Stimulated activated CD8-positive, alpha-beta memory T cell treated with anti-CD3 and anti-CD28 coated beads, Interleukin-7, amount 100 ng/mL, for 24 hours (primary cell): ENCODE measurements at places on chromosomes 12 and 14.

- no peak for DNase-seq
These were observed 28.3 kb downstream of the C12orf75 start for GRCh38 chr12:105358789-105359188.

DNA sequence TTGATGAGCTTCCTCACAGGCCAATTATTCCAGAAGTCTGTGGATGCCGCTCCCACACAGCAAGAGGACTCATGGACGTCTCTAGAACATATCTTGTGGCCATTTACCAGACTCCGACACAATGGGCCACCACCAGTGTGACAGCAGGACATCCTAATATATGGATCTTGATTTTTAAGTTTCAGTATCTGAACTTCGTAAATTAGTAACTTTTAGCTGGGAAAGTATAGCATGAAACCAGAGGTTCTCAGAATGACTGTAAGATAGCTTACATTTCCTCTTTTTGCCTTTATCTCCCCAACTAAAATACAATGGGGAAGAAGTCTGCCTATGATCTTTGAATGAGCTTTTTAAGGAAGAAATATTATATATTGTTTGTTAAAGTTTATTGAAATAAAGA lies 87.0 kb downstream of the DNAI7 start:
- DNase-seq: no peak

- peak; percentile 79 for DNase-seq
These were observed 9.5 kb downstream of the SHMT2 start for GRCh38 chr12:57238854-57239554.

- DNase-seq: no peak
These were observed 32.7 kb downstream of the CCDC175 start for GRCh38 chr14:59543873-59544272.

GRCh38 chr12:72509891-72510290 lies 237.7 kb downstream of the TRHDE start:
- DNase-seq: no peak

DNA sequence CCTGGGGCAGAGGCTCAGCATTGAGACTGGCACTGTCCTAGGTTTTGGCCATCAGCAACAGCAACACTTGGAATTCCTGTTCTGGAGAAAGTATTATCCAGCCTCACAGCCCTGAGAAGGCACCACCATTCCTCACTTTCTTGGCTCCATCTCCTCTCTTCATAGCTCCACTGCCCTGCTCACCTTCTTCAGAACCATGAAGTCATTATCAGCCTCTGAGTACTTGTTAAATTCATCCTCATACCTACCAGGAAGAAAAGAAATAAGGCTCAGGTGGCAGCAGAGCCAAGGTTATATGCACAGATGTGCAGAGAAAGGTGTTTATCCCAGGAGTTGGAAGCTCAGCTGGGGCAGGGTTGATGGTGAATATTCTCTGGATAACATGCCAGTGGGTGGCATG lies 25.4 kb downstream of the KRT76 start:
- DNase-seq: no peak

GRCh38 chr14:29521526-29522137 lies 406.0 kb downstream of the PRKD1 start:
- DNase-seq: no peak

- no peak for DNase-seq
These were observed 18.1 kb downstream of the FAM186B start for GRCh38 chr12:49587174-49587908.

DNA sequence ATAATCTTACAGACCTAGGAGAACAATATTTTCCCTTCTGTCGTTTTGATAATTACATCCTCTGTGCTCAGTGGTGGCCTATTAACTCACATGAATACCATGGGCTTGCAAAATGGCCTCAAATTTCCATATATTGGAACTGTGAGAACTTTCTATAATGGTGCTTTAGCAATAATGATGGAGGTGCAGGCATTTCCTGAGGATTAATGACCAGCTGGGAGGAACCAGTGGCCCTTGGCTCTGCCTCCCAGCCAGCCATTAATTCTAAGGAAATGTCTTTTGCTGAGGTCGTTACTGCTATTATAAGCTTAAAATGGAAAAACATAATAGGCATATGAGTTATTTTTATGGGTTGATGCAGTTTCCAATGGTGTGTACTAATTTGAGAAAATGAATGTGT lies 33.6 kb downstream of the HMGA2 start:
- no peak for DNase-seq

- no peak for DNase-seq
These were observed 5.3 kb upstream of the HECTD1 start for GRCh38 chr14:31212893-31213292.

- no peak for DNase-seq
These were observed 144.1 kb upstream of the PTPRQ start for GRCh38 chr12:80299976-80300375.

- DNase-seq: no peak
These were observed 16.4 kb upstream of the SAMD4A start for GRCh38 chr14:54550514-54550913.

DNA sequence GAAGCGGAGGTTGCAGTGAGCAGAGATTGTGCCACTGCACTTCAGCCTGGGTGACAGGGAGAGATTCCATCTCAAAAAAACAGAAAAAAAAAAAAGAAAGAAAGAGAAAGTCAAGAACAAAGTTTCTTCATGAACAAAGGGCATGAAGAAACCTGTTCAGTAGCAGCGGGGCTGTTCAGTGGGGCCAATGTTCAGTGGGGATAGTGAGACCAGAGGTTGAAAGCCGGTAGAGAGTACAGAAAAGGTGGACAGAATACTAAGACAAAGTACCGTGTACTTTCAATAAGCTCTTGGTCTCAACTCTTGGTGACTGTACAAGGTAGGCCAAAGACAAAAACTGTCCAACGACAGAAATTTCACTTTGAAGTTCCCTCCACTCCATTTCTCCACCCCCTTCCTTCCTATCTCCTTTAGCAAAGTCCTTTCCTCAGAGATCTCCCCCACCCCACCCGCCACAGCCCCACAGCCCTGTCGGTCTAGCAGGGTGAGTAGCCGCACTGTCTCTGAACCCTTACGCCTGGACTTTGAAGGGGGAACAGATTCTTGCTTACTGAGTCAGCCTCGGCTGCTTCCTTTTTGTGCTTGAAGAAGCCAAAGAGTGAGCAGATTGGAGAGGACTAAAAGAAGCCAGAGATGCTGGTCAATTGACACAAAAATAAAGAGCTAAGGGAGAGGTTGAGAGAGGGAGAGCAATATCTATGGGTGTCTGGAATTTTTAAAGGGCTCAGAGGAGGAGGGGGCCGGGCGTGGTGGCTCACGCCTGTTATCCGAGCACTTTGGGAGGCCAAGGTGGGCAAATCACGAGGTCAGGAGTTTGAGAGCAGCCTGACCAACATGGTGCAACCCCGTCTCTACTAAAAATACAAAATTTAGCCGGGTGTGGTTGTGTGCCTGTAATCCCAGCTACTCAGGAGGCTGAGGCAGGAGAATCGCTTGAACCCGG lies 44.2 kb upstream of the FOS start:
- no peak for DNase-seq

DNA sequence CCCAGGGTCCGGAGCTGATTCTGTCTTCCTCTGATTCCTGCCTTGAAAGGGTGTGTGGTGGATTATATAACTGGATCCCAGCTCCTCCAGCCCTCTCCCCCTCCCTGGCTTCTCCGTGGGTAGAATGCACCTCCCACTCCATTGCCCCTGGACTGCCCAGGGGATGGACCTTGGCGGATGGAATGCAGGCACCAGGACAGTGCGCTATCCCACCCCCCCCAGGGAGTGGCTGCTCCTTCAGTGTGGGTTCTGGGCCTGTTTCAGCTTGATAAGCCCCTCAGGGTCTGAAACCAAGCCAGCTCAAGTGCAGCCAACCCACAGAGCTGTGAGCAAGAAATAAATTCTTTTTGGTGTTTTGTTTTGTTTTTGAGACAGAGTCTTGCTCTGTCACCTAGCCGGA lies 112.4 kb upstream of the TMEM132D start:
- DNase-seq: no peak

DNA sequence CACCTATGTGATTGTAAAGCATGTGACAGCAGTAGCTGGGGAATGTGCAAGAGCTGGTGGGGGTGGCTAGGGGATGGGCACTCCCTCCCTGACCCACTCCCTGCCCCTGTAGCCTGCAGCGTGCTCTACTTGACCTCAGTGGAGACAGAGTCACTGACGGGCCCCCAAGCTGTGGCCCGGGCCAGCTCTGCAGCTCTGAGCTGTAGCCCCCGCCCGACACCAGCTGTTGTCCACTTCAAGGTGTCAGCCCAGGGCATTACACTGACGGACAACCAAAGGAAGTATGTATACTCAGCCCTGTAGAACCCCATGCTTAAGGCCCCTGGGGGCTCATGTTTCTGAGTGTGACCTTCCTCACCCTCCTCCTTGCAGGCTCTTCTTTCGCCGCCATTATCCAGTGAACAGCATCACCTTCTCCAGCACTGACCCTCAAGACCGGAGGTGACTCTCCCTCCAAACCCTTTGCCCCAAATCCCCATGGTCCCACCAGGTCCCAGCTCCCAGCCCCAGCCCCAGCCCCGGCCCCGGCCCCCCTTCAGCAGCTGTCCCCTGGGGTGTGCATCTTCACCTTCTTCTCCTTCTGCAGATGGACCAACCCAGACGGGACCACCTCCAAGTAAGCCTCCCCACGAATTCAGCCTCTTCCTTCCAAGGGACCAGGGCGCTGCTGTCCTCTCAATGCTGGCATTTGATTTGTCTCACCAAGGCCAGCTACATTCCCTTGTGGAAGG lies 13.3 kb downstream of the TNS2 start:
- no peak for DNase-seq

GRCh38 chr12:6946033-6946919 lies 2.5 kb downstream of the C12orf57 start:
- DNase-seq: no peak

DNA sequence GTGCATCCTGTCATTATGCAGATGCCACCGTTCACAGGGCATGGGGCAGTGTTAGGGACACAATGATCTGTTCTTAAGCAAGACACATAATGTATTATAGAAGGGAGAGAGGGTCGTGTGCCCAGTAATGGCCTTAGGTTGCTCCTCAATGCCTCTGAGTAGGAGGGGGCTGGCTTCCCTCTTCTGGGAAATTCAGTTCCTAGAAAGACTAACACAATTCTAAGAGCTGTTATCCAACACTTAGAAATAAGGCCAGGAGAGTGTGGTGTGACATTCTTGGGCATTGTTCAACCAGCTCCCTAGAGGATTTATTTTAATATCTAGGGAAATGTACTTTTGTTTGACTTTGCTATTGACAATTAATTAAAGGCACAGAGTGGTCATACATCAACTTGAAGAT lies 118.5 kb downstream of the ADCK1 start:
- DNase-seq: no peak

GRCh38 chr12:104181313-104181712 lies 34.3 kb upstream of the TXNRD1 start:
- DNase-seq: no peak

DNA sequence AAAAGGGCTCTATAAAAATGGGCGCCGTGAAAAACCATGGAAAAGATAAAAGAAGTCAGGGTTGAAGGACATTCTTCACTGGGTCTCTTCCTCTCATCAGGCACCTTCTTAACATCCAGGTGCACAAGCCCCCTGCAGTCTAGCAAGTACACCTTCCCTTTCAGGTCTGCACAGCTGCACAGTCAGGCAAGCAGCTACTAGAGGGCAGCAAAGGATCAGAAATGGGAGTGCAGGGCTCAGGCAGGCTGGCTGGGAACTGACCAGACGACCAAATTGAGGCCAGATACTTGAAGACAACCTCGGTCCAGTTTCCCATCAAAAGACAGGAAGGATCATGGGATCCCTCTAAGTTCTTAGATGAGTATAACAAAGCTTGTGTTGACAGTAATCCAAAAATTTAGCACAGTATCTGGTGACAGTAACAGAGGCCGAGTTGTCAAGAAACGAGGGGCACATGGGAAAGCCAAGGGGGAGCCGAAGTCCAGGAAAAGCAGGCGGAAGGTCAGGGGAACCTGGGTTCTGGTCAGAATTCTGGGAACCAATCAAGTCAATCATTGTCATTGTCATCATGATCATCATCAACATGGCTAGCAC lies 10.1 kb upstream of the GRIP1 start:
- no peak for DNase-seq

- no peak for DNase-seq
These were observed 41.2 kb downstream of the PHLDA1 start for GRCh38 chr12:75990189-75990912.

DNA sequence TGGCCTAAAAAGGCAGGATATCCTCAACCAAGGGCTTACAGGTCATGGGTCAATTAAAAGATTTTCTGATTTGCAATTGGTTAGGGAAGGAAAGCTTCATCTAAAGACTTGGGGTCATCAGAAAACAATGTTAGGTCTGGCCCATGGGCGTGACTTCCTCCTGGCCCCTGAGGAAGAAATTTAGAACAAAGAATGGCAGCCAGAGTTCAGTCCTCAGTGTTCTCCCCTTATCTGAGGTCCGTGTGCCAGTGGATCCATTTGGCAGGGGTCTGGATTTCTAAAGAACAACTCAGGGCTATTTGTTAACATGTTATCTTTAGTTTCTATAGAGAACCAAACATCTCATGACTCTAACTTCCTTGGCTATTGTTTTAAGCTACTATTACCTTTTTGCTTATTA lies 27.8 kb upstream of the NFYB start:
- DNase-seq: no peak

DNA sequence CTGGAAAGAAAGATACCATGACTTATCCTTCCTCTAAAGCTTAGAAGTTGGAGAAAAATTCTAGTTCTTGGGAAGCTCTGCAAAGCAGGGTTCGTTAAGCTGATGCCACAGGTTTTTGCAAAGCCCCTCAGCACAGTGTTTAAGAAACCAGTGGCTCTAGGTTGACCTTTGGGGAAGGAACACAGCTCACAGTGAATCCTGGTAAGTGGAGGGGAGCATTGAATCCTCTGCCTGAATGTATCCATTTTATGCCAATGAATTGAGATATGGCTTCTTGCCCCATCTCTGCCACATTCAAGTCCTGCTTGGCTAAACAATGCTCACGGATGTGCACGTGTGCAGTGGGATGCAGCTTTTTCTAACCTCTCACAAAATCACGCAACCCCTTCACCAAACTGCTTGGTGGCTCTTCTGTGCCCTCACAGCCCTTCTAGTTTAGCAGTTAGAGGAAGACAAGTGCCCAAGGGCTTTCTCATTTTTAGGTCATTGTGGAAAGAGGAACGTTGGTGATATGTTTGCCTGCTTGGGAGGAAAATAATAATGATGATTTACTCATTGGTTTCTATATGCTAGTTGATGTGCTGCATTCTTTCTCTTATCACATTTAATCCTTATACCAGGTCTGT lies 111.3 kb downstream of the DAD1 start:
- DNase-seq: no peak
